Right kidney (tissue), 9 donors: ENCODE measurements at places on chromosomes 11 and 22.

DNA sequence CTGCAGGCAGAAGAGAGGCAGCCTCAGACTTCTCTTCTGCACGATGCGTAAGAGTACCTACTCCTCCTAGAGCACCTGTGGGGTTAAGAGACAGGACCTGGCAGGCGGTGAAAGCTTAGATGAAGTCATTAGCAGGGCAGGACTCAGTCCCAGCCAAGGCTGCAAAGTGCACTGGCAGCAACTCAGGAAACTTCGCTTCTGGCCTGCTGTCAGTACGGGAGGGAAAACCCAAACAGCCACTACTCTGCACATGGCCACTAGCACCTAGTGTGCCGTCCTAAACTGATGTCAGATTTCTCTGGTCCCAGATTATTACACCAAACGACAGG lies 8.8 kb upstream of the KLHL35 start:
- no peak for DNase-seq

DNA sequence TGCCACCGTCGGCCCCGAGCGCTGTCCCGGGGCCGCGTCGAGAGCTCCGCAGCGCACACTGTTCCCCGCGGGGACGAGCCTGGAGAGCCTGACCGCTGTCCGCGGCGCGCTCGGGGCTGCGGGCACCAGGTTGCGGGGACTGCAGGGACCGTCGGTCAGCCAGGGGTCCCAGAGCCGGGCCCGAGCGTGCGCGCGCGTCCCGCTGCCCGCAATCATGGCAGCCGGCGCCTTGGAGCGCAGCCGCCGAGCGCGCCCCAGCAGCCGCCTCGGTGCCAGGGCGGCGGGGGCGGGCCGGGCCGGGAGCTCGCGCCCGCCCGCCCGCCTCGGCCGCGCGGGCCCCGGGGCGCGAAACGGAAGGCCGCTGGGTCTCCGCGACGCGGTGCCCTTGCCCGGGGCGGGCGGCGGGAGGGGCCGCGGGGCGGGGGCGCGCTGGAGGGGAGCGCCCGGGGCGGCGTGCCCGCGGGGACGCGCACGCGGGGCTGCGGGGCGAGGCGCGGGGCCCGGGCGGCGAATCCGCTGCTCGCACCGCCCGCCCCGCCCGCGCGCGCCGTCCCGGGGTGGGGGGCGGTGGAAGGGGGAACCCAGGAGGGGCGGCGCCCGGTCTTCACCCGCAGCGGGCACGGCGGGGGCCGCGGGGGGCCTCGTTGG lies 79.4 kb upstream of the PPARA start:
- peak; percentile 94 for DNase-seq

DNA sequence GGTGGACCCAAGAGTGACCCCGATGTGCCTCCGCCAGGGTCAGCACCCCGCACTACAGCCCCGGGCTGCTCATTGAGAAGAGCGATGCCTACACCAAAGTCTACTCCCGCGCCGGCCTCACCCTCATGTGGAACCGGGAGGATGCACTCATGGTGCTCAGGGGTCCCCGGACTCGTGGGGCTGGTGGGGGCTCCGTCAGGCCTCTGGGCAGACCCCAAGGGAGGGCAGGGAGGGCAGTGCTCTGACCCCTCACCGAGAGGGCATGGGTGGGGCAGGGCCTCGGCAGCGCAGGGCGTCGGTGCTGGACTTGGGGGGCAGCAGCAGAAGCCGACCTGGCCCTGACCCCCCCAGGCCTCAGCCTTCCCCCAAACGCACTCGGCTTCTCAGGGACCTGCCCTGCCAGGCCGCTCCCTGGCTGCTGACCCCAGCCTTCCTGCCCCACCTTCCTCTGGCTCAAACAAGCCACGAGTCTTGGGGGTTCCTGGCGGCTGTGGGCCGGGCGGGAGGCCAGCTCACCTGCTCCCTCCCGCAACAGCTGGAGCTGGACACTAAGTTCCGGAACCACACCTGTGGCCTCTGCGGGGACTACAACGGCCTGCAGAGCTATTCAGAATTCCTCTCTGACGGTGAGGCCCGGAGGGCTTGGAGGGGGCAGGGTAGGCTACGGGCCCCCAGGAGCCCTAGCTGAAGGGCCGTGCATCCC lies 2.9 kb downstream of the MUC2 start:
- DNase-seq: no peak

- DNase-seq: no peak
Observed at GRCh38 chr11:22666325-22666687, at the start of gene GAS2. Gene GAS2, plus strand, starts transcription at chr11:22666611. Its CDS starts 8,259 bp downstream, at chr11:22674870.

DNA sequence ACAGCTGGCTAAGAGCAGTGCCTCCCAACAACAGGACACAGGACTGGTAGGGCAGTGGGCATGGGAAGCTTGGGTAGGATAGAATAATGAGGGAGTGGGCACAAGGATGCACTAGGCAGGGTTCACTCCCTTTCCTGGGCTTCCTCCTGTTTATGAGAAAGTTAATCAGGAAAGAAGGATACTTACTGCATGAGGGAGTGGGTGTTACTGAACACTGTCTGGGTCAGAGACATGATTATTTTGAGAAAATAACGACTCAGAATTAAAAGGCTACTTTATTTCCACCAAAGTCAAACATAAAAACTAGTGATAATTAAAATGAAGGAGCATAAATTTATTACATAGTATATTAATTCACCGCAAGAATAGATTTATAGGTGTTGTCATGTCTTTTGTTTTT lies 35.8 kb downstream of the NCAM1 start:
- DNase-seq: peak; percentile 16

DNA sequence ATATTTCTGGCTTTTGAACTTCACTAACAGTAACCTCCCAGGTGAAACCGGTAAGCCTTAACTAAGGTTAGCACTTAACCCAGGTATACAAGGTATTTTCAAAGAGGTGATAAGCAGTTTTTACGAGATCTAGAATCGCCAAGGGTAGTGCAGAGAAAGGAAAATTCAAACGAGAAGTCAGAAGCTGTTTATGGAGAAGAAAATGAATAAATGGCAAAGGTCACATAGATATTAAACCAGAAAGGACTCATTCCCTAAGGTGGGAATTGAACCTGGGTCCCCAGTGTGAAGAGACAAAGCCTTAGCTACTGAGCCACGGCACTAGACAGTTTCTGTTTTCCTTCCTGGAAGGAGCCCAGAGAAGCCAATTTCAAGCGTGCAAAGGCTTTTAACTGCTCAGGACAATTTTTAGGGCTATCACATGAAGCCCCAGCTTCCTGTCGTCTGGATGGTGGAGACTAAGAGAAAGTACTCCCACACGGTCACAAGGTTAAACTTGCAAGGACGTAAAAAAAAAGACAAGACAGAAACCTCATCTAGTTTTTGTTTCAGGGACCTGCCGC lies 5.7 kb upstream of the C1QTNF6 start:
- DNase-seq: no peak

- DNase-seq: no peak
Observed at GRCh38 chr11:69105461-69106030, 50.2 kb upstream of the SMIM38 start.

DNA sequence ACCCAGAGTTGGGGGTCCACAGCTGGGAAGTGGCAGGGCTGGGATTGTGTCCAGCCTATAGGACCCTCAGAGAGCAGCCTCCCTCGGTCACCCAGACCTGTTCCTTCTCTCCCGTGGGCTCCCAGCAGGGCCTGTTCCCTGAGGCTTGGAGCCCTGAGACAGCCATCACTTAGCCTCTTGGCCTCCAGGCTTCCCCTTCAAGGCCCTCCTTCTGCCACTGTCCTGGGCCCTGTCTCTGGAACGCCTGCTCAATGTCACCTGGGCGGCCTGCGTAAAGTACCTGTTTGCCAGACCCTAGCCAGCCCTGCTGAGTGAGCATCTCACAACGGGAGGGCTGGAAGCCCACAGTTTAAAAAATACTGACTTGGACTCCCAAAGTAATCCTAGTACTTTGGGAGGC lies 6.5 kb downstream of the MGAT3 start:
- DNase-seq: no peak

DNA sequence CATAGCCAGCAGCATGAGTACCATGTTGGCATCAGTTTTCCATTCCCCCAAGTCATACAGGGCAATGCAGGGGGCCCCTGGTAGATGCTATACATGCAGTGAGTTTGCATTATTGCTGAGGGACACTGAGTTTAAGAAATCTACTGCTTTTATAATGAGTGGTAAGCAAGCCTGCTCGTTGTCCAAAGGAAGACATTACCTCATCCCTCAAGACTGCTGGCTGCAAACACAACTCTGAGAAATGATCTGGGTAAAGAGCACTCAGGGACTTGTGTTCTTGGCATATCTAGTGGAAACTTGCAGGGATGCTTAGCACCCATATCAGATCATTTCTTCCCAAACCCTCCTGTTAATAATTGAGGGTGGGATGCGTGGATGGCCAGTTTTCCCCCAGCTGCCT lies 77.9 kb downstream of the CWC15 start:
- no peak for DNase-seq
